Stimulated activated CD8-positive, alpha-beta memory T cell treated with anti-CD3 and anti-CD28 coated beads, Interleukin-4, amount 100 ng/mL, for 4 hours (primary cell): ENCODE measurements at places on chromosomes 13 and 19.

DNA sequence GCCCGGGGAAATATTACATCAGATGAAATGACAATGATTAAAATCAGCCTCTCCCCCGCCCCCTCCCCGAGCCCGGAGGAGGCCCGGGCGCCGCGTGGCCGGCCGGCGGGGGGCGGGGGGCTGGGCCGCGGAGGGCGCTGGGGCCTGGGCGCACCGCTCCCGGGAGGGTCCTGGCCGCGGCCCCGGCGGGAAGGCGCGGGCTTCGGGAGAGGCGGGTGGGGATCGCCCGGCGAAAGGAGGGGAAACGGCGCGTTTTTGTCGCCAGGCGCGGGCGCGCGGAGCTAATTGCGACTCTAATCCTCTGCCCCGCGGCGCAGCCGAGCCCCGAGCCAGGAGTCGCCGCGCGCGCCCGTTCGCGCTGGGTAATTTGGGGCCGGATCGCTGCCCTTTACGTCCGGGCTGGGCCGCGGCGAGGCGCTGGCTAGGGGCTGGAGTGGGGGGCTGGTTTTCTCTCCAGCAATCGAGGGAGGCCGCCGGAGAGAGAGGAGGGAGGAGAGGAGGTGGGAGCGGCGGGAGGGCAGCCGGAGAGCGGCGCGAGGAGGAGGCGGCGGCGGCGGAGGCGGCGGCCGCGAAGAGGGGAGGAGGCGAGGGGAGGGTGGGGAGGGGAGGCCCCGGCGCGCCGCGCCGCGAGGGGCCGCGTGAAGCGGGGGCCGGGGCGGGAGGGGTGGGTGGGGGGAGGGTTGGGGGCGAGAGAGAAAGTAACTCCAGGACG, at the start of gene KCTD15:
Gene KCTD15 (plus strand): TSS at position 707 of the 712 bp plus-strand sequence. CDS start 3,585 bp downstream, outside the sequence.
- no peak for DNase-seq

GRCh38 chr19:50717026-50717723, 2.4 kb downstream of the SHANK1 start:
- no peak for DNase-seq

- DNase-seq, result no peak
These were observed 22.0 kb downstream of the CEACAM16 start for GRCh38 chr19:44720945-44721344.

DNA sequence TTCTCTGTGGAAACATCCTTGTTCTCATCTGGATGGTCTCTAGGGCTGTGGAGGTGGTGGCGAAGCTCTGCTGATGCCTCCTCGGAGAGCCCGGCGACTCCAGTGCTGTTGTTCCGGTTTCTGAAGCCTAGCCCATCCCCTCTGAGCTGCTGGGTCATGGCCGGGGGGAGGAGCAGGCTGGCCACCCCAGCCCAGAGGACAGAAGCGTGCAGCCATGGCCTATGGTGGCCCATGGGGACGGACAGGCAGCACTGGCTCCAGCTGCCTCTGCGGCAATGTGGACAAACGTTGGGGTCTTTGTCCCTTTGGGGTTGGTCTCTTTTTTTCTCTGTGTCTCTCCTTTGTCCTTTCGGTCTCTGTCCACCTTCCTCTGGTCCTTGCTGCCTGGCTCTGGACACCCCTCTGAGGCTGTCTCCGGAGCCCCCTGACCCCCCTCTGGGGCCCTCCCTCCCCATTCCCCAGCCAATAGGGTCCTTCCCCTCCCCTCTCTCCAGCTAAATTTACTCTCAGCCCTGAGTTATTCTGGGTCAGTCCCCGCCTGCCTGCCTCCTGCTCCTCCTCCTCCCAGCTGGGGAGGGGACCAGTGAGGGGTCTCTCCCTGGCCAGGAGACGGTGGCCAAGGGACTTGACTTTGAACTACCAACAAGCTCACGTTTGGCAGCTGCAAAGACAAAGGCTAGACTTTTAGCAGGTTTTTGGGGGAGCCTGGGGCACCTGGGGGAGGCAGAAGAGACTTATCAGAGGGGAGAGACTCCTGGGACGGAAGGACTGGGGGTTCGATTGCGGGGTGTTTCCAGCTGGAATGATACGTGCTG, at the start of gene HRC:
Gene HRC (minus strand): TSS at position 392 of the 815 bp plus-strand sequence. CDS start 159 bp downstream, at position 233.
- DNase-seq, result no peak

- DNase-seq, result no peak
These were observed 1.1 kb upstream of the CALR start for GRCh38 chr19:12937093-12937926.

- no peak for DNase-seq
These were observed 53.0 kb upstream of the GPC6 start for GRCh38 chr13:93173654-93174053.

- DNase-seq, result no peak
These were observed 55.2 kb upstream of the UQCRFS1 start for GRCh38 chr19:29268103-29268502.

DNA sequence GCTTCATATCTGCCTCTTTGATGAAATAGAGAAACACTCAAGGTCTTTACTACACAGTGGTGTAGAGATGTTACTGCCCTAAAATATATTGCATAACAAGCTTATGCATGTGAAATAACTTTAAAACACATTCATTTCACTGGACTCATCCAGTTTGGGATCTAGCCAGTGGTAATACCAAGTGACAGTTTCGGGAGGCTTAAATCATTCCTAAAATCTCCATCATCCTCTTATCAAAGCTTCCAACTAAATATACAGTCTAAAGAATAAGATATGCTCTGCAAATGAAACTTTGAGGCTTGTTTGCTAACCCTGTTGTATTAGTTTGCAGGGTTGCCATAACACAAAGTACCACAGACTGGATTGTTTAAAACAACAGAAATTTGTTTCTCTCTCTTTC, 52.8 kb downstream of the THSD1 start:
- DNase-seq, result no peak

DNA sequence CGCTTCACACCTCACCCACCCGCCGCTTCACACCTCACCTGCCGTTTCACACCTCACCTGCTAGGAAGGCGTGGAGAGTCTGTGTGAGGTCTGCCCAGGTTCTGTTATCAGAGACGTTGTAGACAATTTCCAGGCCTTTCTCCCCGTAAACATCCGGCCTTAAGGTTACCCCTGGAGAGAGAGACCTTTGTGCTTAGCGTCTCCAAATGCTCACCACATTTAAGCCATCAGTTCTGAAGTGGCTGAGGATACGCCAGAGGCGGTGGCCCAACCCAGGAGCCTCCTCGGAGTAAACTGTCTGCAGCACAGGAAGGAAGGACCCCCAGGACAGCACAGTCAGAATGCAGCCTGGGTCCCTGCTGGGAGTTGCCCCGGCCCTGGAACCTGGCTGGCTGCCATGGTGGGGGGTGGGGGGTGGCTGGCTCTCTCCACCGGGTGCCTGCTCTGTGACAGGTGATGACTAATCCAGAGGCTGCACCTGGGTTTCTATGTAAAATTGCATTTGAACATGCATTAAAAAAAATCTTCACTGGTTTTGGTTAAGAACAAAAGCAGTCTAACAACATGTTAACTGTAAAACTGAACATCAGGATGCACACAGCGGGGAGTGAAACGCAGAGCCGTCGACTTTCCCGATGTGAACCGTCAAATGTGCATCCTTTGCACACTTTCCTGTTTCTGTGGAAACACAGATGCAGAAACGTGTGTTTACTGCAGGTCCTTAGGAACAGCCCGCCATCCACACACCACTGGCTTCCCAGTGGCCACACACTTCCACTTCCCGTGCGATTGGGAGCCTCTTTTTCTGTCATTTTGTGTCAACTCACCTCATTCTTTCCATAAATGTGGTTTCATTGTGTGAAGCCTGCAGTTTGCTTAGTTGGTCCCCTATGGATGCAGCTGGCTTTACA, 4.5 kb downstream of the ATP4B start:
- no peak for DNase-seq

DNA sequence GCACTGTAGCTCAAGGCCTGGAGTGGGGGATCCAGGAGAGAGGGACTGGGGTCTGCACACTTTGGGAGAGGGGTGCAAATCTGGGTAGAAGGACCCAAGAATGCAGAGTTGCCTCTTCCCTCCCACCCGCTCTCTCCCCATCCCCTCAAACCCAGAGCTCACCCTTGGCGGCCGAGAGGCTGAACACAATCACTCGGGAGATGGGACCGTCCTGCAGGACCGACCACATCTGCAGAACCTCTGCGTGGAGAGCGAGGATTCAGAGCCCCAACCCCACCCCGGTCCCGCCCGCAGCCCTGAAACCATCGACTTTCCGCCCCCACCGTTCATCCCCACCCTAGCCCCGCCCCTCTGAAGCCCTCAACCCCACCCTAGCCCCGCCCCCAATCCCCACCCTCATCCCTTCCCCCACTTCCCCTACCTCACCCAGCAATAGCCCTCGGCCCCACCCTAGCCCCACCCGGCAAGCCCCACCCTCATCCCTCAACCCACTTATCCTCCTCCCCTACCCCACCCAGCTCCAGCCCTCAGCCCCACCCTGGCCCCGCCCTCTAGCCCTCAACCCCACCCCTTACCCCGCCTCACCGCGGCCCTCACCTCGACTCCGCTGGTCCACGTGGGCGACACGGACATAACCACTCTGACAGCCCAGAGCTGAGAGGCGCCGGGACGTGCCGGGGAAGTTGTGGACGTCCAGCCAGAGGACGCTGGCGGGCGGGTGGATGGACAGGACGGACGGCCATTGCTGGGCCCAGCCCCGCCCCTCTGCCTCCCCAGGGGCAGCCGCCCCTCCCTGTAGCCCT, 4.1 kb downstream of the KPTN start:
- no peak for DNase-seq

GRCh38 chr19:51531349-51532315, at the start of gene SIGLEC6:
Gene SIGLEC6 (minus strand): TSS chr19:51531670. CDS start chr19:51531648, 22 bp downstream.
- no peak for DNase-seq
